Left colon (tissue), 2 donors: ENCODE measurements at places on chromosomes 7 and 10. TPM values are rescaled to one million over a fixed set of nuclear protein-coding genes. Genes with fewer than 3 reads are reported as not detected.

DNA sequence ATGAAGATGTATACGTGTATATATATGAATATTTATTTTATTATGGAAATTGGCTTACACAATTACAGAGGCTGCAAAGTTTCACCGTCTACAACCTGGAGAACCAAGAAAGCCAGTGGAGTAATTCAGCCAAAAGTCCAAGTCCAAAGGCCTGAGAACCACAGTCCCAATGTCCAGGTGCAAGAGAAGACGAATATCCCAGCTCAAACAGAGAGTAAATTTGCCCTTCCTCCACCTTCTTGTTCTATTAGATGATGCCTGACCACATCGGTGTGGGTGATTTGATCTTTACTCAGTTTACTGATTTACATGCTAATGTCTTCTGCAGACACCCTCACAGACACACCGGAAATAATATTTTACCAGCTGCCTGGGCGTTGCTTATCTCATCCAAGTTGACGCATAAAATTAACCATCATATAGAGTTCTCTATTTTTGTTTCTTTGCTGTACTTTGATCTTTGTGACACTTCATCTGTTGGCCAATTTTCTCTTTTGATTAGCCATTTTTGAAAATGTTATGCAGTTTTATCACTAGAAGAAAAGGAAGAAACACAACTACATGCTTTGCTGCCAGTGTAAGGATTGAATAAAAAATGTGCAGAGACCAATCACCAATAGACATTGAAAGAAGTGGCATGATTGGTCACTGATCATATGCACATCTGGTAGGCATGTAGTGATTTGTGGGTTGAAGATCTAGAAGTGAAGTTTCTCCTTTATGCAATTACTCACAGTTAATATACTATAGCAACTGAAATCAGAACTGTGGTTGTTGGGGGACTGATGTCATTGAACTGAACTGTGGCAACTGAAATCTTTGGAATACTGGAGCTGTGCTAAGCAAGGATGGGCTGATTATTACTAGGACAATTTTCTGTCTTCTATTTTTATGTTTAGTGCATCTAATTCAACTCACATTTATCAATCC, 68.5 kb downstream of the EPDR1 start:
- no peak for DNase-seq

- no peak for DNase-seq
Observed at GRCh38 chr10:102948176-102948575, 30.1 kb downstream of the CNNM2 start.

The STAG3 gene
- 1.2 TPM for total RNA-seq

The TMEM196 gene
- total RNA-seq: not detected

The PPP1R3A gene
- not detected for total RNA-seq

The ZNF804B gene
- not detected for total RNA-seq

- peak; percentile 38 for DNase-seq
Observed at GRCh38 chr10:123007558-123008354, 839 bp downstream of the IKZF5 start.

The FGL2 gene
- 45.1 TPM for total RNA-seq

DNA sequence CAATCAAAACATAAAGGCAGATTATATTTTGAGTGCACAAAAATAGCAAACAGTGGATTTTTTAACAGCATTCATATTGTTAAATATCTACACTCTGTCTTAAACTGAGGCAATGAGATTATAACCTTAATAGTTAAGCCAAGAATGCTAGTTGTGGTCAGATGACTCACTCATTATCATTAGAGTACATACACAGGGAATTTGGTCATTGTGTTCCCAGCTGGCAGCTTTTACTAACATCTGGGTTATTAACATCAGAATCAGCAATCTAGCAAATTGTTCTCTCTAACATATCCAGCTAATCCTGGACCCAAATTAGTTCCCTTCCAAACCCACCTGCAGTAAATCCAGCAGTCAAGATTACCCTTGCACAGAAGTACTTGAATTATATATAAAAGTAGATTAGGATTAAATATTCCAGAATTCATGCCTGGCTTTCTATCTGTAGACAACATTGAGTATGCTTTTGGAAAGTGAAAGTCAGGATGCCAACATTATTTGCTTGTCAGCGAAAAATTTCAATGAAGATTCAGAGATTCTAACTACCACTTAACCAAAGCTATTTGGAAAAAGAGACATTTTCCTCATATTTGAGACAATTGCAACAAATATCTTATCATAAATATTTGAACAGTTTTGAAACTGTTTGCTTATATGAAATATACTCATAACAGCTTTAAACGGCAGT, 1035.6 kb upstream of the PHF14 start:
- no peak for DNase-seq
